ENCODE measurements at places on chromosomes 1 and 21. TPM values are rescaled to one million over a fixed set of nuclear protein-coding genes. Genes with fewer than 3 reads are reported as not detected.

Gene C1orf210
- total RNA-seq, result 3.8 TPM

GRCh38 chr1:14955402-14955801 is 198.1 kb upstream of the TMEM51 start:
- DNase-seq, result peak; percentile 42

- DNase-seq, result no peak
These were observed 287.9 kb downstream of the LTN1 start for GRCh38 chr21:28704746-28705145.

Gene CCDC30
- 0.54 TPM for total RNA-seq

DNA sequence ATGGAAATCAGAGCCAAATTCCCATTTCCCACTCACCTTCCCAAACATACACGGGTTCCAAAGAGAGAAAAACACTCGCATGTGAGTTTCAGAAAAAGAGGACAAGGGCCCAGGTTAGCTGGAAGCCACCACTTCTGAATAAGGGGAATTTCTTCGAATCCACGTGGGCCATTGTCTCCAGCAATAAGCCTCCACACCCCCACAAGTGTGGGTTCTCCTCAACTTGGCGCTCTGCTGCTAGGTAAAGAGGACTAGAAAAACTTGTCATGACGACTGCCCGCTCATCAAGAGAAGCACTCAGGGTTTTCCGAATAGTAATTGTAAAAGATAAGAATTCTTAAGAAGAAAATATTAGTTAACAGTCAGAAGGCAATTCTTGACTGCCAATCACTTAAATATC is 30.6 kb downstream of the PRDM15 start:
- no peak for DNase-seq

GRCh38 chr1:35603941-35604340 is 30.8 kb downstream of the TFAP2E start:
- no peak for DNase-seq

GRCh38 chr1:159071970-159072582 is 4.5 kb downstream of the AIM2 start:
- DNase-seq, result no peak

Gene SLAMF8
- total RNA-seq, result not detected

Gene NCF2
- 2.3 TPM for total RNA-seq

Gene SPRR1A
- total RNA-seq, result 7.7 TPM

DNA sequence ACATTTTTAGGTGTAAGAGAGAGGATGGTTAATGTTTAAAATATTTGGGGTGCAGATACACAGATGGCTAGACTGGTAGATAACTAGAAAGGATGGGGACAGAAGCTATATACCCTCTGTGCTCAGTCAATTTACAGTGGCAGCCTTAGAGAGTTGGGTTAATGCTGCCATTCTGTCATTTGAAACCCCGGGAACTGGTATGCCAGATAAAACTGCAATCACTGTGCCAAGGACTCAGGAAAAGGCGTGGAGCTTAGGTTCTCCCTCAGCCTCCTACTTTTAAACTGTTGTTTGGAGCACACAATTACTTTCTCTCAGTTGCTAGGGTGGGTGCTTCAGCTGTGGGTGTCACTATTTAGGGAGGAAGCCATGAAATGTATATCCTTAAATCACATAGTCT is 90.0 kb upstream of the HNRNPU start:
- no peak for DNase-seq

- DNase-seq, result no peak
These were observed 4.7 kb upstream of the TFF1 start for GRCh38 chr21:42370894-42371654.

Gene FOXJ3
- 24.5 TPM for total RNA-seq

Gene DPM3
- total RNA-seq, result 37.4 TPM

DNA sequence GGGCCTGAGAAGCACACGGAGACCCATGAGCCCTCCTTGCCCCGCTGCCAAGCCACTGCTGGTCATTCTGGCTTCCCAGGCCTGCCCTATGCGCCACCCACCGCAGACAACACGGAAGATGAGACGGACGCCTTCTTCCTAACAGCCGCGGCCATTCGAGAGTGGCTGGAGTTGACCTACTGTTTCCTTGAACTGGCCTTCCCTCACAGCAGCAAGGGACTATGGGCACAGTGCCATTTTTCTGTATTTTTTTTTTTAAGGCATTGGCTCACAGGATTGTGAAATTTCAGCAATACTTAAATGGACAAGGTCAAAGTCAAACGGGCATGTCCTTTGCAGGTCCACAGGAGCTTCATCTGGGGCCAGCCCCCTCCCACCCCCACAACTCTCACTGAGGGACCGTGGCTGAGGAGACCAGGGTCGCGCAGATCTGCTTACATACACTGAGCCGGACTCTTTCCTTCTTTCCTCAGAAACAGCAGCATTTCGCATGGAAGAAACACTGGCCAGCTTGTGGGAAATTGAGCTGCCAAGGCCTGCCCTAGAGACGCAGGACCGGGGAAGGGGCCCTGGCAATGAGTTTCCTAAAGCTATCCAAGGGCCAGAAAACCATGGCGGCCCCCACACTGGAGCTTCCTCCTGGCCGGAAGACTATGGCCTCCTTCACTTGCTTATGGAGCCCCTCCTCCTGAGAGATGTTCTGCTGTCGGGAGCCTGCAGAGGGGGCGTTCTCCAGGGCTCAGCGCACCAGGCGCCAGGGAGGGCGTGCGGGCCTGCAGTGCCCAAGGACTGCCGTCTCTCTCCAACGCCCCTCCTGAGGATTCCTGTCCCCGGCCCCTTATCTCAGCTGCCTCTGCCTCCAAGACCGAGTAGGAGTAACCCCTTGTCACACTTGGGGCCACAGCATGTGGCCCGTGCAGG is 98.9 kb downstream of the PGBD5 start:
- DNase-seq, result no peak

DNA sequence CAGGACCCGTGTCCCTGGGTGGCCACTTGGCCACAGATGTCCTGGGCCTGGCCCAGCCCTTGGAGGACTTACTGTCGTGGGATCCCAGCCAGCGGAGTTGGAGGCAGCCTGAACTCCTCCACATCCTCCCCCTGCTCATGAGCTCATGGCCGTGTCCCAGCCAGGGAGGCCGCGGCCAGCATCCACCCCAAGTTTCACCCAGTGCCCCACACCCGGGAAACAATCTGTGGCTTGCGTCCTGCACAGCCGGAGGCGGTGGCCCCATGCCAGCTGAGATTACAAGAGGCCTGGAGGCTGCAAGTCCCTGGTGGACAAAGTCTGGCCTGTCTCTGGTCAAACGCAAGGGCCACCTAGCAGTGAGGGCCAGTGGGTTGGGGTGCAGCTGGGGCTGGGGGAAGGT is 27.5 kb upstream of the TMEM52 start:
- DNase-seq, result no peak

DNA sequence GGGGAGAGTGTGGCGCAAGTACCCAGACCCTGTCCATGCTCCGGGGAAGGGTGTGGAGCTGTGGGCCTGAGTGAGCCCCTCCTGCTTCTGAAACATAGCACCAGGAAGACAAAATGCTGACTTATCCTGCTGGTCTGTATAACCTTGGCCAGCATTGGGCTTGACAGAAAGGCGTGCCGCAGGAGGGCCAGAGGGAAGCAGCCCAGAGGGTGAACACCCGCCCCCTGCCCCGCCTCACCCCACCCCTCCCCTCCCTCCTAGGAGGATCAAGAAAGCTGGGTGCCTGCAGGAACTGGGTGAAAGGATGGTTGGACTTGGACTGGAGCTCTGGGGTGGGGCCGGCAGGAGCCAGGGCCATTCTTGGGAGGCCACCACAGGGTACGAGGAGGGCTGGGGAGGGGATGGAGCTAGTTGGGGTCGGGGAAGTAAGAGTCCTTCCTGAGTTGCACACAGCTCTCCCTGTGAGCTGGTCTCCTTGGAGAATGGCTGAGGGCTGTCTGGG is 27.1 kb downstream of the PTPRF start:
- DNase-seq, result no peak

Gene DIO1
- total RNA-seq, result not detected

Gene GNAT2
- not detected for total RNA-seq

DNA sequence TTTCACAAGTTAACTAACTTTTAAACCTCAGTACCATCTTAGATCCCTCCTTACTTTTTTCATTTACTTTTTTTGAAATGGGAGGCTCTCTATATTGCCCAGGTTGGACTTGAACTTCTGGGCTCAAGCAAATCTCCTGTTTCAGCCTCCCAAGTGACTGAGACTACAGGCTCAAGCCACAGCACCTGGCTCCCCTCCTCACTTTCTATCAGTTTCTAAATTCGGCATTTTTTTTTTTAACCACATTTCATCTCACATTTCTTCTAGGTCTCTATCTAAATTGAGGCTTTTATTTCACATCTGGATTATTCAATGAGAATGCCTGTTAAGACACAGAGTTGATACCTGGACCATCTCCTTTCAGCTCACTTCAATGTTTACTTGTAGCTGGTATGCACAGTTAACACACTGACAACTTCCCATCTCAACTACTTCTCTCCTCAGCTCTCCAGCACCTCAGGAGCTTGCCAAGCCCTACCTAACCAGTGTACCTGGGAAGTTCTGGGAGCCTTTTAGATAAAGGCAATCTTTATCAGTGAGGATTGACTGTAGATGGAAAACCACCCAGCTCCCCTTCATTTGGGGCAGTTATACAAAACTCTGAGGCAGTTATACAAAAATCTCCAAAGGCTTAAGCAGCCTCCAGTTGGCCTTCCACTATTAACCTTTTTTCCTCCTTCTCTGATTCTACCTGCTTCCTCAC is 3.4 kb downstream of the USP33 start:
- no peak for DNase-seq

DNA sequence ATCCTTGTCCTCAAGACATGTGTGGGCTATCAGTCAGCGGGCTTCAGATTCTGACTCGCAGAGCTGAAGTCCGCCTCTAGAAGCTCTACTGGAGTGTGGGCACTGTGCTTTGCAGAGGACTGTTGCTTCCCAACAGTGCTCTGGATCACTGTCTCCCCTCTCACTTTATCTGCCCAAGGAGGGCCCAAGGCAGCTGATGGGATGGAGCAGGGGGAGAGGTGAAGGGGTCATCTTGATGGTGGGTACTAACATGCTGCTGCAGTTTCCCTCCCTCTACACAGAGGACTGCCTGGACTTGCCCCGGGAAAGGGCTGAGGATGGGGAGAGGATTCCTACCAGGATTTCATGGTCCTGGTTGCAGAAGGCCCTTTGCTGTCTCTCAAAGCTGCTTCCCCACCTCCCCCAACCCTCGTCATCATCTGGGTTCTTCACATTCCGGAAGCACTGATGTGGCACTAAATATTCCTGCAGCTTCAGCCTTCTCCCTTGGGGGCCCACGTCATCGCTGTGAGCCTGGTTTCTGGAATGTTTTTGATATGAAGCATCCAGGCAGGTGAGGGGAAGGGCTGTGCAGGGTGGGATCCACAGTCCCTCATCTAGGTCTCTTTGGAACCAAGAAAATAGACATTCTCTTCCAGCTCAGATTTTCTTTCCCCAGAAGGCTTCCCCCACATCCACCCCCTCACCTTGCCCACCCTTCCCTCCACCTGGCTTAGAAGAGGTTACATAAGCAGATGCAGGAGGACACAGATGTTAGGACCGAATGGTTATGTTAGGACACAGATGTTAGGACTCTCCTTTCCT is 23.2 kb downstream of the NUAK2 start:
- peak; percentile 100 for DNase-seq

GRCh38 chr21:14438211-14438610 is 55.3 kb upstream of the HSPA13 start:
- DNase-seq, result no peak

DNA sequence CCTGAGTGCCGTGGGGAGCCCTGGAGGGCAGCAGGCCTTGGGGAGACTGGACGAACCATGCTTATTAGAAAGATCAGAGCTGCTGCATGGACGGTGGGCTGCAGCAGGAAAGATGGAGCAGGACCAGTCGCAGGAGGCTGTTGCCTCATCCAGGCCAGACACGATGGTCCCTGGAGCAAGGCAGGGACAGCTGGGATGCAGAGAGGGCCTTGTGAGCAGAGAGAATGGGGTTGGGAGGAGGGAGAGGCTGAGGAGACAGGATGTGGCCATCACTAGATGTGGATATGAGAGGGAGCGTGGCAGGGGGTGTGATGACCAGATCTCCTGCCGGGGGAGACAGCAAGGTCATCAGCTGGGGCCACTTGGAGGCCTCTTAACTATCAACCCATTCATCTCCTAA is 727.6 kb downstream of the PTPRU start:
- no peak for DNase-seq

All from foreskin keratinocyte (primary cell).